ENCODE measurements at places on chromosomes 2 and 18. TPM values are rescaled to one million over a fixed set of nuclear protein-coding genes. Genes with fewer than 3 reads are reported as not detected.

Gene TRIB2
- 166 TPM for total RNA-seq

Gene FAM228A
- total RNA-seq: 0.52 TPM

DNA sequence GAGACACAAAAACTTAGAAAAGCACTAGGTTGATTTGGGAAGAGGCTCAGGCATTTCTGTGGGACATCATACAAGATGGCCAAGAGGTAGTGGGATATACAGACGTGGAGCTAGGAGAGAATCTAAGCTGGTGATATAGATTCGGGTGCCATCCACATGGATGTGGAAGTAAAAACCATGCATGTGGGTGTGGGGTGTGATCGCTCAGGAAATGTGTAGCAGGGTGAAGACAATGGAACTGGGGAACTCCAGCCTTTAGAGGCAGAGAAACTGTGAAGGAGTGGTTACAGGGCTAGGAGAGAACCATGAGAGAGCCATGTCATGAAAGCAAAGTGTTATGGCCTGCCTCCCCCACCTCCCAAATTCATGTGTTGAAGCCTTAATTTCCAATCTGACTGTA, 43.0 kb upstream of the CTLA4 start:
- DNase-seq: no peak

Gene SLC9A4
- total RNA-seq: 0.18 TPM

Gene GKN1
- total RNA-seq: not detected

Gene RGPD3
- total RNA-seq: 0.37 TPM

Gene HOXD13
- total RNA-seq: not detected

Gene ZNF804A
- not detected for total RNA-seq

DNA sequence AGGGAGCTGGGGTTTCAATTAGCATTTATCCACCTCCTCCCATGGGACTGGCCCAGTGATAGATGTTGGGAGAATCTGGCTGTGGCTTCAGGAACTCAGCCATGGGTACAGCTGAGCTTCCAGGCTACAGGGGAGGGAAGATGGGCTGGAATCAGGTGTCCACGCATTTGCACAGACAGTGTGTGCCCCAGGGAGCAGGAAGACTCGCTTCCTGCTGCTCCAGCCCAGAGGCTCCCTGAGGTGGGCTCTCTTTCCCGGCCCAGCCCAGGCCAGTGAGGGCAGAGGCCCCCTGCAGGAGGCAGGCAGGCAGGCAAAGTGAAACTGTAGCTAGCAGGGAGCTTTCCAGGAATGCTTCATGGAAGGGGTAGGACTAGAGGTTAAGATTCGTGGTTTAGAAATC, 28.7 kb downstream of the DYSF start:
- no peak for DNase-seq

Gene HSPE1
- total RNA-seq: 61.3 TPM

DNA sequence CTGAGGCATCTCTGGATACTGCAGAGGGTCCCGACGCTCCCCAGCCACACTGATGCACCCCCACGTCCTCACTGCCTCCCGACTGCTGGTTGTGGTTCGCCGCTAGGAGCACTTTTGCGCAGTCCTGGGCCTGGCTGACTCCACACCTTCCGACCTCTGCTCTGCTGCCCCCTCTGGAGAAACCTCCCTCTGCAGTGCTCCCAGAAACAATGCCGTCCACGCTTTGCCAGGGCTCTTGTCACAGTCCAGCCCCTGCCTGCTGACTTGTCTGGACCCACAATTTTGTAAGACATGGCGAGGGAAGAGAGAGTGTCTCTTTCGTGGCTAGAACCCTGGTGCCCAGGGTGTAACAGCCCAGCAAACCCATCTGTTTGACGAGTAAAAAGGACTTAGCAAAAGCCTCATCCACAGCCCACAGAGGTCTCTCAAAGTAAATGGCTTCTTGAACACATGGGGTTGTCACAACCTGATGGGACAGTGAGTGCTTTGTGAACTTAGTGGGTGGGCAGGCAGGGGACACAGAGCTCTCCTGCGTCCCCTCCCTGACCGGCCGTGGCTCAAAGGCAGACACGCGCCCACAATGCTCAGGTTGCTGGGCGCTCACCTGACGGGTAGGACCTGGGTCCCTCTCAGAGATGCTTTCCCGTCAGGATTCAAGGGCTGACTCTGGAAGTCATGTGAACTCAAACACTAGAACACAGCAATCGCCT, 4.0 kb downstream of the COPS9 start:
- no peak for DNase-seq

DNA sequence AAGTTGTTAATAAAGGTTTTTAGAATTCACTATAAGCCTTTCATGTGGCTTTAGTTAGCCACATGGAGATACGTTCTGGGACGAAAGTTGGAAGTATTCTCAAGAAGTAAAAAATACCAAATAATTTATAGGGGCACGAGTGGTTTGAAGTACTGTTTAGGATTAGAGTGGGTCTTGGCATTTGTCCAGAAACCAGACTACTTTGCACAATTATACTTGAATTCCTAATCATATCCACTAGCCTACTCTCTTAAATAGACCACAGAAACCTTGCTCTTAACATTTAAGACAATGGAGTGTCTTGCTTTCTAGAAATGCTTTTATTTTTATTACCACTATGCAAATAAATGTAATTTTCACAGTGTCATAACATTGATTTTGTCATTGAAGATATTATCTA, 44.6 kb downstream of the UBE2E3 start:
- DNase-seq: no peak

Gene DIS3L2
- total RNA-seq: 67.2 TPM

DNA sequence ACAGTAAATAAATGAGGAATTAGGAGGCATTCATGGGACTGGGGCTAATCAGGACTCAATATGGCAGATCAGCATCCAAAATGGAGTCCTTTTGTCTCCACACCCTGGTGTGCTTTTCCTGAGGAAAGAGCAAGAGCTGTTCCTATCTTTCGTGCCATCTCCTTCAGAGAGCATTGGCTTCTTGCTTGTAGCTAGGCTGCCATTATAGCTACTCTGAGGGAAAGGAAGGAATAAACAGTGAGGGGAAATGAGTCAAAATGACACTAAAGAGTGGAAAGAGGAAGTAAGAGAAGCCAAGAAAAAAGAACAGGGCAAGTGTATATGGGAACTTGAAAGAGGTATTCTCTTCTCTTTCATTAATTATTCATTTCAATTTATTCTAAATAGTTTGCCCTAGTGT, 8.4 kb upstream of the NMI start:
- DNase-seq: no peak

Gene ACADL
- total RNA-seq: not detected

Gene ODC1
- 149 TPM for total RNA-seq

DNA sequence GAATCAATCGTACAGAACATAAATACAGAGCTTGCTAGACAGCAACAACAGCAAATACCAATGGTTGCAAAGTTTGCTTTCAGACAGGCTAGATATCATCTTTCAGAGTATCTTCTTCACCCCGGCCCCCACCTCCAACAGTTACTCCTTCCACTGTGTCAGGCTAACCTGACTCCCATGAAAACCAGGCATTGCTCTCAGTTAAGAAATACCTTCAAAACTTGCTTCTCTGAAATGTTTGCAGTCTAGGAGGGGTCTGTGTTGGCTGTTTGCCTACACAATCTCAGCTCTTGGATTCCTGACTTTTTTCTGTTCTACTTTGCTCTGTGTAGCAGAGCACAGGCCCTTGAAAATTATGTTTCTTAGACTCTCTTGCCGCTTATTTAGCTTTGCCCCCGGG, 599.5 kb upstream of the SYT4 start:
- DNase-seq: no peak

Gene LHCGR
- total RNA-seq: not detected

- DNase-seq: no peak
Observed at GRCh38 chr18:21300035-21300907, 58.2 kb downstream of the GREB1L start.

DNA sequence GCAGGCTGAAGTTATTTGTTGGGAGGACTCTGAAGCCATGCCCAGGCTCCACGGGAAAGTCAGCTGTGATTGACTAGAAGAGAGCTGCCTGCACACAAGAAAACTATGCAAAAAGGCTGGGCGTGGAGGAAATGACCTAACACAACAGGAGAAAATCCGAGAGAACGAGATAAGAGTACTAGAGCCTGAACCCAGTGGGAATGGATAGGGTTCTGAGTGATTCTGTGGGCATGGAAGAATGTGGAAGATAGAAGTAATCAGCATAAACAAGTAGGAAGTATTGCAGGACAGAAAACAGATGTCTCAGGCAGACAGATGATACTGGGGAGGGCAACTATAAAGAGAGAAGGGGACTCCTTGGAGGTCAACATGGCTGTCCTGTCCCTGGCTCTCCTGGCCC, 12.1 kb upstream of the COPS8 start:
- DNase-seq: no peak

Gene GTF2A1L
- not detected for total RNA-seq

- no peak for DNase-seq
Observed at GRCh38 chr2:166831930-166832329, 56.4 kb upstream of the XIRP2 start.

- DNase-seq: no peak
Observed at GRCh38 chr2:47225061-47225783, 70.1 kb upstream of the STPG4 start.

DNA sequence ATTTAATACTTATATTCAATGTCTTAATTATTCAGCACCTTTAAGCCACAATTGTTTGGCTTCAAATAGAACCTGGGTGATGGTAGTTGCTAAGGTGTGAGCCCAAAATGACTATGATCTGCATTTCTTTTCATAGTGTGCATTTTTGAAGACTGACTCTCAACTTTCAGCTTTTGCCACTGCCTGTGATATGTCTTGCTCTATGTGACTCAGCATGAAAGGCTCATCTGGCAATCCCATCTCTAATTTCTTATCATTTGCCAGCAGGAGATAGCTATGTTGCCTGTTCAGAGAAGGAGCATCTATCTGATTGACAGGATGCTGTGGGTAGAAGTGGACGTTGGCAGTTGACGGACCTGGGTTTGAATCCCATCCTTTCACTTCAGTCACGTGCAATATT, 34.5 kb upstream of the CCDC93 start:
- DNase-seq: no peak

- DNase-seq: no peak
Observed at GRCh38 chr2:8103085-8103708, 578.7 kb upstream of the ID2 start.

Gene MPP4
- not detected for total RNA-seq

GRCh38 chr2:147382322-147382948, 462.4 kb upstream of the ACVR2A start:
- DNase-seq: no peak

GRCh38 chr18:48843162-48843561, 107.6 kb downstream of the SMAD7 start:
- DNase-seq: no peak

DNA sequence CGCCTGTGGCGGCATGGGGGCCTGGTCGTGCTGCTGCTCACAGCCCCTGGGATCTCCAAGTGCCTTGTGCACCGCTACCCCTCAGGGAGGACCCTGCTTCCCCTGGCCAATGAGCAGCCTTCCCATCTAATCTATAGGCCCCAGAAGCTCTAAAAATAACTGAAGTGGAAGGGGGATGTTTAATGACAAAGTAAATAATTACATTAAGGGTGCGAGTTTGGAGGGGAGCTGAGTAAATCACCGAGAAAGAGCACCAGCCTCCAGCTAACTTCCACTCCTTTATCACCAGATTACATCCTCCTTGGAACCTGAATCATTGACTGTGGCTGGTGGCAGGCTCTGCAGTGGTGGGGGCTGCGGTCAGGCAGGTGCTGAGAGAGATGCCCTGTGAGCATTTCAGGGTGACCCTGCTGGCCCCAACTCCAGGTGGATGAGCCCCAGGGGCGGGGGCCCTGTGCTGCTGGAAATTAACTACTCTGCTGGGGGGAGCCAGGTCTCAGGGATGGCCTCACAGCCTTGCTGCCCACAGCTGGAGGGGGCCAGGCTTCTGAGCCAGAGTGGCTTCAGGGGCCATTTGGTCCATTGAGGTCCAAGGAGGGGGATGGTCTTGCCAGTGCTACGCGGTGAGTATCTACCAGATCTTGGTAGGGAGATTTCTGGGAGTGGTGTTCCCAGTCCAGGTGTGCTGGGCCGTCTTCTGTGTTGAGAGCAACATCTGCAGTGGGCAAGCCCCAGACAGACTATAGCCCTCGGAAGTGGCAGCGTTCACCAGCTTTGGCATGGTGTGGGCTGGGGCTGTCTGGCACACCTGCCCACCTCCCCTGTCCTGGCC, 74.2 kb downstream of the GLI2 start:
- DNase-seq: no peak

DNA sequence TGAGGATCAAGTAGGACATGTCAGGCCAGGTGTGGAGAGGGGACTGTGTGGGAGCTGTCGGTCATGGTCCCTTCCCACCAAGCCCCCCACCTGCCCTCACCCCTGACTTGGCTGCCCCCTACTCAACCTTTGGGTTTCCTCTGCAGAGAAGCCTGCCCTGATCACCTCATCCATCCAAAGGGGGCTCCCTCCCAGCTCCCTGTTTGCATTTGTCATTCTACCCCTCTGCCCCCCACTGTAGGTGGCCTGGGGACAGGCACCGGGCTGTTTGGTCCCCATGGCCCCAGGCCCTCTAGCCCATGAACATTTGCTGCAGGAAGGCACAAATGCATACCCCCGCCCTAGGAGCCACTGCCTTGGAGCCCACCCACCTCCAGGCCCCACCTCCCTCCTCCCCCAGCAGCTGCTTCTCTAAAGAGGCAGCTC, 115.0 kb downstream of the SMAD7 start:
- DNase-seq: no peak

Gene UGT1A3
- total RNA-seq: not detected

- DNase-seq: no peak
Observed at GRCh38 chr2:197215748-197216360, 94.7 kb downstream of the ANKRD44 start.

GRCh38 chr2:48227617-48228344, 302.2 kb upstream of the STON1 start:
- no peak for DNase-seq

- no peak for DNase-seq
Observed at GRCh38 chr2:79916285-79916684, 388.3 kb downstream of the LRRTM1 start.

DNA sequence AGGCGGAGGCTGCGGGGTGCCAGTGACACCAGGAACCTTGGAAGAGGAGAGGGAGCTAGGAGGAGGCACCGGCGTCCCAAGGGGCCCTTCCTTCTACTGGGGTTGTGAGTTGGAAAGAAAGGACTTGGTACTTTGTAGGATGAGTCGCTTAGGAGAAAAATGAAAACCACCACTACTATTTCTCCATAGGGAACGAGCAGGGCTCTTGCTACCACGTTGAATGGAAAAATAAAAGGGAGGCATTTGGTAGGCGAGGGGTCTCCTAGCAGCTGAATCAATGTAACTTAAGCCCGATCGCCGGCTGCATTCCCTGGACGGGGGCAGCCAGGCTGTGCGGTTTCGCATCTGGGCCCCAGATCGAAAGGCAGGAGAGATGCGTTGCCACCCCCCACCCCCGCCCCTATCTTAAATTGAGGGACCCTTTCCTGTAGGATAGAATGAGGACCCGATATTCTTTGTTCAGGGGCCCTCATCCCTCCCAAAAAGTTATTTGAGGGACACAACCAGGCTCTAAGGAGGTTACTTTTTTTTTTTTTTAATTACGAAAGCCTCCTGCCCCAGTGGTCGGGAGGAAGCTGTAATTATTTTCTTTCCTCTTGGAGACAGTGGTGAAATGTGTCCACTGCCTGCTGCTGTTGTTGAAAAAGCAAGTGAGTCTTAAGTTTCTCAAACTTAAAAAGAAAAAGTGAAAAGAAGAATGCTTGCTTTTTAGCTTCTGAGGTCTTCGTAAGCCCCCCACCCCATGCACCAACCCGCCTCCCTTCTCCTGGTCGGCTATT, 1.3 kb downstream of the IGFBP2 start:
- DNase-seq: no peak

Gene C2orf81
- total RNA-seq: 3.3 TPM
